Glomerular endothelial cell (primary cell): ENCODE measurements at places on chromosomes 12 and 14.

DNA sequence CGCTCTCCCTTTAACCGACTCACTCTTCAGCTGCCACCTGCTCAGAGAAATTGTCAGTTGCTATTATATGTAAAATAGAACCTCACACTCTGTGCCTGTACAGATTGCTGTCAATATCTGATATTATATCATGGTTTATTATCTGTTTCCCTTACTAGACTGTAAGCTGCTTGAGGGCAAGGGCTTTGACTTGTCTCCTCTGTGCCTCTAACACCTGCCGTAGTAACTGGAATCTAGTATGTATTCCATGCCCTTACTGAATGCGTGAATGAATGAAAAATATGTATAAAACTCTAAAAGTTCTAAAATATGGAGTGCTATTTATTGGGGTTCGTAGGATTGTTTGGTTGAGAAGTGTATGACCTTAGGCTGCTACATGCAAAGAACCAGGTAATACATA lies 1.7 kb upstream of the CD69 start:
- DNase-seq = no peak

DNA sequence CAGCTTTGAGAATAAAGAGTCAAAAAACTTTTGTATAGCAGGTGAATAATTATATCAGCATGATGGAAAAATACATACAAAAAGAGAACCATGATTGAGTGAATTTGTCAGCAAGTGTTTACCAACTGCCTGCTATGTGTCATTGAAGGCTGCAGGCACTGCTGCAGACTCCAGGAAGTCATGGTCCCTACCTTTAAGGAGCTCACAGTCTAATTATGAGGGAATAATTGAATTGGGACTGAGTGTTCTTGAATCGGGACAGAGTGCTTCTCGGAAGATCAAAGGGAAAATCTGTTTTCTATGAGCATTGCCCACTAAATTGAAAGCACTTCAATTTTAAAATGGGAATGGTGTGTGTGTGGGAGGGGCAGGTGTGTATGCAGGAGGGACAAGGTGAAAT lies 9.5 kb downstream of the OR10AD1 start:
- DNase-seq = no peak

DNA sequence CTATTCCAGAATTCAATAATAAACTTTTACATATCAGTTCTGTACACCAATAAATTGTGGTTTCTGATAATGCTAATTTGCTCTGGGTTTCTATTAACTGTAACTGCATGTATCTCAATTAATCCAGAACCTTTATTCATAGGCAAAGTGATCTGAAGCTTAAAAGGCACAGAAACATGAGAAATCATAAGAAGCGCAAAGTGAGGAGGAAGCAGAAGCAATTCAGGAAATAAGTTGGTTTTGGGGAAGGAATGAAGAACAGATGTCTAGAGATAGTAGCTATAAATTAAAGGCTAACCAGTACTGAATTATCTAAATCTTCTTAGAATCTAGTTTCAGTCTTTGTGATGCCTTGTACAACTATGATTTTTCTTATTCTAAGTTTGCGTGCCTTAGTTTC lies 24.6 kb downstream of the KERA start:
- no peak for DNase-seq

DNA sequence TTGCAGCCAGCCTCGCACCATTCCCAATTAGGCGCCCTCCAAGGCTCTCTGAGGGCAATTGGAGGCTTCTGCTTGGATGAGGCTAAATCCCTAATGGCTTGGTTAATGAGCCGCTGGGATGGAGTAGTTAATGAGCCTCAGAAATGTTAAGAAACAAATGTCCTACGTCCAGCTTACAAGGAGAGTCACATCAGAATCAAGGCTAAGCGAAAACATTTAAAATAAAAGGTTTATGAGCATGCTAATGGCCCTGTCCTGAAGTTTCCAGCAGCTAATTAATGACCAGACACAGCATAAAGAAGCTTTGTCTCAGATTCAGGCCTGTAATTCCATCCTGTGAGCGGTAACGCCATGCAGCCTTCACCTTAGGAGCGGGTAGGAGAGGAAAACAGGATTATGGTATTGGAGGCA lies 200.7 kb upstream of the BCL2L14 start:
- DNase-seq = no peak

DNA sequence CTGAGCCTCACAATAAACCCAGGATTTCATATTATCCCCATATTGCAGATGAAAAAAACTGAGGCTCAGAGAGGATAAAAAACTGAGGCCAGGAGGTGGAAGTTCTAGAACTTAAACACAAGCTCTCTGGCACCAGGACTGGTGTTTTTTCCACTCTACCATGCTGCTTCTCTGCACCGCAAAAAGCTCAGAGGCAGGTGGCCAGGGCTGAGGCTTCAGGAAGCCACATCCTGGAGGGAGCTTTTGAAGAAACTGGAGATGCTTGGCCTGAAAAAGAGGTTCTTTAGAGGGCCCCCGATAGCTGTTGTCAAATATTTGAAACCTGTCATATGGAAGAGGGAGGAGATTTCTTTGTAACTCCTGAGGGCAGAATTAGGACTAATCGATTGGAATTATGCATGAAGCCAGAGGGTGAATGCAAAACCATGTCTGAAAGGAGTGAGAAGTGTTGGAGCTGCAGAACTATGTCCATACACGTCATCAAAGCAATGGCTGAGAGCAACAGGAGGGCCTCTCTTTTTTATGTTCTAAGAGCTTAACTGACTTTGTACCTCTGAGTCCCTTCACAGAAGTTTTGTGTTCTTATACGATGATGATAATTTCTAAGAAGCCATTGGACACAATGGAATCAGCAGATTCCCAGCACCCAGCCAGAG lies 448.6 kb downstream of the FUT8 start:
- no peak for DNase-seq
